AG09309 (cell line): ENCODE measurements at places on chromosomes 2 and 18.

- no peak for DNase-seq
Observed at GRCh38 chr18:45007531-45007930, 326.8 kb downstream of the SETBP1 start.

GRCh38 chr2:140200764-140201163, 1420.6 kb upstream of the NXPH2 start:
- DNase-seq = no peak

DNA sequence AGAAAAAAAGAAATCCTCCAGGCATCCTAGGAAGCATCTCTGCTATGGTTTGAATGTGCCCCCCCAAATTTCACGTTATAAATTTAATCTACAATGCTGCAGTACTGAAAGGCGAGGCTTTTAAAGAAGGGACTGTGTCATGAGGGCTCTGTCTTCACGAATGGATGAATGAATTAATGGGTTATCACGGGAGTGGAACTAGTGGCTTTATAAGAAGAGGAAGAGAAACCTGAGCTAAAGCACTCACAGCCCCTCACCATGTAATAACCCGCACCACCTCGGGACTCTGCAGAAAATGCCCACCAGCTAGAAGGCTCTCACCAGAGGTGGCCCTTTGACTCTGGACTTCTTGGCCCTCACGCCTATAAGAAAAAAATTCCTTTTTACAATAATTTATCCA, 27.6 kb downstream of the RNU4ATAC start:
- DNase-seq = no peak

- peak; percentile 93 for DNase-seq
Observed at GRCh38 chr2:188787021-188787657, 187.0 kb upstream of the COL3A1 start.

DNA sequence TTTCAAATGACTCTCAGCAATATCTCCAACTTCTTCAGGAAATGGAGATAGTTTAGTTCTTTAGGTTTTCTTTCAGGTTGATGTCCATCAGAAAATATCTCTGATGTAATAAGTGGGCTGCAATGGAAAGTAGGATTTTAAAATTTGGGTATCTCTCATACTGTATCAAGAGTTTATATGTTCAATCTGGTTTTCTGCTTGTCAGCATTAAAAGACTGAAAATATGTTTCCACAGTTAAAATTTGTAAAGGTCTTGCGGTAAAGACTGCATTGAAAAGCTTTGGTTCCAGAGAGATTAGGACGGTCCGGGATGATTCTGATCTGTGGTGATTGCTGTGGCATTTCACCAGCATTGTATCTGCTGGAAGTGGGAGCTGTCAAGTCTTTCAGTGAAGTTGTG, 83.2 kb downstream of the LYPD1 start:
- DNase-seq = no peak

GRCh38 chr2:241948901-241949735, 79.6 kb downstream of the RTP5 start:
- DNase-seq = no peak

- no peak for DNase-seq
Observed at GRCh38 chr18:76488190-76488589, 6.9 kb downstream of the ZNF516 start.

DNA sequence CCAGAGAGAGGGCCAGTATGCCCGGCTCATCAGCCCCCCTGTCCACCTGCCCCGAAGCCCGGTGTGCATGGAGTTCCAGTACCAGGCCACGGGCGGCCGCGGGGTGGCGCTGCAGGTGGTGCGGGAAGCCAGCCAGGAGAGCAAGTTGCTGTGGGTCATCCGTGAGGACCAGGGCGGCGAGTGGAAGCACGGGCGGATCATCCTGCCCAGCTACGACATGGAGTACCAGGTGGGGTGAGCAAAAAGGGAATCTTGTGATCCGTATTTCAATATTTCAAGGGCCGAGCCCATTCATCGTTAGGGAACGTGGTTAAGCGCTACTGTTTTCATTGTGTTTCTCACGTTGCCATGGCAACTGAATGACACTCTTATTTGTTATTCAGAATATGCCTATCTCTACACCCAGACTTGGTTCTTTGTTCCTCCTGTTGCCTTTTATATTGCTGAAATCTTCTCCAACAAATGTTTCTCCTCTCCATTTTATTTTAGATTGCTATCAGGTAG, 81.5 kb downstream of the NRP2 start:
- DNase-seq = peak; percentile 73

- DNase-seq = no peak
Observed at GRCh38 chr18:12288403-12288755, 19.7 kb upstream of the TUBB6 start.

DNA sequence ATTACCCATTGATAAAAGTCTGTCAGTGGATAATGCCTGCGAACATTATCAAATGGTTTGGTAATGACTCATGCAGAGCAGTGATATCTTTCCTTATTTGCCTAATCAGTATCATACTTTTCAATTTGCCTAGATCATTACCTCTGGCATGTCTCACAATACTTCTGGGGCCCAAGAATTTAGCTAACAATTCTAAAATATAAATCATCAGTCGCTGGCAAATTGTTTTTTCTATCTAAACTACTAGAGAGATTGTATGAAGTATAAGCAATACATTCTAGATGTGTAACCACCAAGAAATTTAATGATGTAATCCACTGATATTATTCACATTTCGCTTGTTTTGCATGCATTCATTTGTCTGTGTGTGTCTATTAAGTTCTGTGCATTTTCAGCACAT, 191.2 kb upstream of the CDH19 start:
- no peak for DNase-seq

- no peak for DNase-seq
Observed at GRCh38 chr2:38152035-38152434, 76.1 kb upstream of the CYP1B1 start.

- no peak for DNase-seq
Observed at GRCh38 chr2:119377294-119377992, 10.7 kb downstream of the DBI start.

GRCh38 chr2:197310987-197311420, 424 bp upstream of the ANKRD44 start:
- DNase-seq = no peak

GRCh38 chr18:50161597-50162205, 33.2 kb downstream of the MYO5B start:
- no peak for DNase-seq

GRCh38 chr2:8408560-8409460, 273.0 kb upstream of the ID2 start:
- no peak for DNase-seq

GRCh38 chr18:77765468-77765867, 515.8 kb downstream of the GALR1 start:
- no peak for DNase-seq

DNA sequence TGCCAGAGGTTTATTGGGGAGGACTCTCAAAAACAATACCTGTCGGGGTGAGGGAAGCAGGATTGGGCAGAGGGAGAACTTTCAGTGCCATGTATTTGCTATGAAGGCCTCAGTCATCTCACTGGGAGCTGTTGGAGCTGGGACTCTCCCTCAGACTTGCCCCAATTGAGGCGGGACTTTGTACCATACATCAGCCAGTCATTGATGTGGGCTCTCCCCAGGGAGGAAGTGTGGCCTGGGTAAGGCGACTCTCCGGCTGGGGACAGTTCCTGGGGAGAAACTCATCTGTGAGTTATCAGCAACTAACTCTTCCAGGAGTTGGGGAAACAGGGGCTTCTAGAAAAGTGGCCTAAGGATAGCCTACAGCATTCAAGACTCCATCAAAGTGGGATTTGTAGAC, 66.5 kb downstream of the FTCDNL1 start:
- no peak for DNase-seq

DNA sequence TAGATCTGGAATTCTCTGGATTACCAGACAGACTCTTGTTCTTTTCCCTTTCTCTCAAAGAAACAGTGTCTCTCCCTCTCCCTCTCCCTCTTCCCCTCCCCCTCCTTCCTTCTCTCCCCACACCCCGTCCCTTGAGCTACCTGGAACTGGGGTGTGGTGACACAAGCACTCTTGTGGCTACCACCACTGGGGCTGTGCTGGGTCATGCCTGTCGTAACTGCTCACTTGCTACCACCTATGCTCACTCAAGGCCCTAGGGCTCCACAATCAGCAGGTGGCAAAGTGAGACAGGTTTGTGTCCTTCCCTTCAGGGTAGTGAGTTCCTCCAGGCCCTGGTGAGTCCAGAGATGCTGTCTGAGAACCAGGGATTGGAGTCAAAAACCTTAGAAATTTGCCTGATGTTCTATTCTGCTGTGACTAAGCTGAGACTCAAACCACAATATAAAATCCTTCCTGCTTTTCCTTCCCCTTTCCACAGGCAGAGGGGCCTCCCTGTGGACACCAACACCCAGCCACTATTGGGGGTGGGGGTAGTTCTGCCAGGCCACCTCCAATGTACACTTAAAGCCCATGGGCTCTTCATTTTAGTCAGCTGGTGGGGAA, 70.8 kb downstream of the OXER1 start:
- DNase-seq = no peak

DNA sequence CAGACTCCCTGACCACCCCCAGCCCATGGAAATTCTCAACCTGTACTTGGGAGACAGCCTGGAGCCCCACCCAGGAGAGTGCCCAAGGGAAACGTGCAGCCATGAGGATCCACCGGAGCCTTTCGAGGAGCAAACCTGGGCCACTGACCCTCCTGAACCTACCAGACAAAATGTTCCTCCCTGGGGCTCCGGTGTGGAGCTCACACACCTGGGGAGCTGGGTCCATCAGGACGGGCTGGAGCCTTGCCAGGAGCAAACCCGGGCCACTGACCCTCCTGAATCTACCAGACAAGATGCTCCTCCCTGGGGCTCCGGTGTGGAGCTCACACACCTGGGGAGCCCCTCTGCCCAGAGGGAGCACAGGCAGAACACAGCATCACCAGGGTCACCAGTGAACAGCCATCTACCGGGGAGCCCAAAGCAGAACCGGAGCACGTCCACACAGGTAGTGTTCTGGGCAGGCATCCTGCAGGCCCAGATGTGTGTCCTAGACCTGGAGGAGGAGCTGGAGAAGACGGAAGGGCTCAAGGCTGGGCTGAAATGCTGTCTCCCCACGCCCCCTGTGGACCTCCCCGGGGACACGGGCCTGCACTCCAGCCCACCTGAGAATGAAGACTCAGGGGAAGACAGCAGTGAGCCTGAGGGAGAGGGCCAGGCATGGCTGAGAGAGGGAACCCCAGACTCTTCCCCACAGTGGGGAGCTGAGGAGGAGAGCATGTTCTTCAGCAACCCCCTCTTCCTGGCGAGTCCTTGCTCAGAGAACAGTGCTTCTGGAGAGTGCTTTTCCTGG, 8.9 kb downstream of the PSD4 start:
- DNase-seq = no peak
